ENCODE measurements at places on chromosomes 4 and X. TPM values are rescaled to one million over a fixed set of nuclear protein-coding genes. Genes with fewer than 3 reads are reported as not detected.

CXorf49B gene
- not detected for total RNA-seq

NPY1R gene
- 9.9 TPM for total RNA-seq

TBC1D19 gene
- total RNA-seq = 41.8 TPM

DCAF16 gene
- total RNA-seq = 23.0 TPM

CT45A2 gene
- total RNA-seq = 0.52 TPM

GLUD2 gene
- 3.7 TPM for total RNA-seq

CTAG2 gene
- not detected for total RNA-seq

PLRG1 gene
- total RNA-seq = 39.7 TPM

ANXA10 gene
- total RNA-seq = not detected

MTMR8 gene
- 2.6 TPM for total RNA-seq

FANCB gene
- 7.8 TPM for total RNA-seq

MAP3K15 gene
- total RNA-seq = 0.52 TPM

TRAPPC11 gene
- 41.8 TPM for total RNA-seq

ALB gene
- total RNA-seq = 15.7 TPM
